ENCODE measurements at places on chromosomes 3 and 15.

DNA sequence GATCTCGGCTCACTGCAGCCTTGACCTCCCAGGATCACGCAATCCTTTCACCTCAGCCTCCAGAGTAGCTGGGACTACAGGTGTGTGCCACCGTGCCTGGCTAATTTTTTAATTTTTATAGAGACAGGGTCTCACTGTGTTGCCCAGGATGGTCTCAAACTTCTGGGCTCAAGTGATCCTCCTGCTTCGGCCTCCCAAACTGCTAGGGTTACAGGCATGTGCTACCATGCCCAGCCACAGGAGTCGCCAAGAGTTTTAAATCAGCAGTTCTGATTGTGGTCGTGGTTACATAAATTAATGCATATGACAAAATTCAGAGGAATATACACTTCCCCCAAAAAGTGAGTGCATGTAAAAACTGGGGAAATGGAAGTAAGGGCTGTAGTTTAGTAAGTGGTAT, 32.9 kb downstream of the MEGF11 start:
- no peak for DNase-seq

- no peak for DNase-seq
Measured at GRCh38 chr3:3335903-3336302, 156.4 kb upstream of the CRBN start.

- no peak for DNase-seq
Measured at GRCh38 chr3:14093831-14094230, 30.8 kb downstream of the CHCHD4 start.

DNA sequence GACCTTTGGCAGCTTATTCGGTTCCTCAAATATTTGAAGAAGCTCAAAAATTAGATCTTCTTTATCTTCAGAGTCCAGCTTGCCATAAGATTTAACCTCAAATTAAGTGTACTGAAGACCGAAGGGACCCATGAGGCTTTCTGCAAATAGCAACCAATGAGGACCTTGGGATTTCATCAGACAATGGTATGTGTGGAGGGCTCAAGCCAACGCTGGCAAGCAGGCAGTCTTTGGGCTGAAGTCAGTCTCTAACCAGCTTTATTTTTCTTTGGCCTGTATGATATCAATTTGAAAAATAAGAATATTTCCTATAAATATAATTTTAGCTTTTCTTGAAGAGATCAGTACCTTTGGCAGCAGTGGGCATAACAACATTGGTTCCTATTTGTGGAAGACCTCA, 692.7 kb downstream of the MCTP2 start:
- DNase-seq: no peak

DNA sequence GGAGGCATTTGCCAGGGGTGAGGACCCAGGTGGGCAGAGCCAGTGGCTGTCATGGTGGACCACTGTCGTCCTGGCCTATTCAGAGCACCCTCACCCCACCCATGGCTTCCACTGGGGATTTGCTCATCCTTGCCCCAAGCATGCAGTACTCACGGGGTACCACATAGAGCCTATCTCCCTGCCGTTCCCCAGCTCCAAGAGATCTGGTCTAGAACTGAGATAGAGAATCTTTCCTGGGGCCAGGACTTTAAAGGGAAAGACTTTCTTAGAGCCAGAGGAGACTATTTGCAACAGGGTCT, 76.9 kb upstream of the TNFAIP8L3 start:
- DNase-seq: no peak

- no peak for DNase-seq
Measured at GRCh38 chr3:187205683-187206082, 8.4 kb downstream of the RTP1 start.

- DNase-seq: no peak
Measured at GRCh38 chr15:51386029-51386428, 44.6 kb downstream of the GLDN start.

- no peak for DNase-seq
Measured at GRCh38 chr15:101107625-101108460, 144.0 kb downstream of the CHSY1 start.

- peak; percentile 84 for DNase-seq
Measured at GRCh38 chr3:143849854-143850549, 1.7 kb upstream of the SLC9A9 start.

DNA sequence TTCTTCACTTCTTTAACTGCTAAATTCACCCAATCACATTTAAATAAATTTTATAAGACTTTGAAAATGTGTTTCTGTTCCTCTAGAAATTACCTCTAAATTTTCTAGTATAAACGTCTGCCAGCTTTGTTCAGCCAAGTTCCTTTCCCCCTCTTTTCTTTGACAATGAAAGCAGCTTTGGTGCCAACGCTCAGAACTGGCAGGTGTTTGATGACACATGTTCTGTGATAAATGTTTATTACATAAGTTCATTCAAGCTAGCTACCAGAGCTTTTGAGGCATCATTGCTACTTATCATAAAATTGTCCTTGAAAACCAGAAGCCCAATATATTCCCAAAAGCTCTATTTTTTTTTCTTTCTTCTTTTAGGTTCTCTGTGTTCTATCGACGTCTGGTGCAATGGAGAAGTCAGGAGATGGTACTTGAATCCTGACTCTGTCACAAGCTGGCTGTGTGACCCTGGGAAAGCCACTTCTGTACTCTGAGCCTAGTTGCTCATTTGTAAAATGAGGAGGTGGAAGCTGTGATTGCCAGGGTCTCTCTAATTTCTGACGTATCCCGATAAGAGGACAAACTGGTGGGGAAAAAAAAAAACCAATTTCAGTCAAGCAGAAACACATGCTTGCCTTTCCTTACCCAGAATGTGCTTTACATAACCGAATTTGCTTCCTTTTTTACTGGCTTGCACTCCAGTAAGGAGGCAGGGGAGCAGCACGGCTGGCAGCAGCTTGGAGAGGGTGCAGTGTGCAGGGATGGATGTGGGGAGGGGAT, 187.1 kb upstream of the LPP start:
- no peak for DNase-seq

DNA sequence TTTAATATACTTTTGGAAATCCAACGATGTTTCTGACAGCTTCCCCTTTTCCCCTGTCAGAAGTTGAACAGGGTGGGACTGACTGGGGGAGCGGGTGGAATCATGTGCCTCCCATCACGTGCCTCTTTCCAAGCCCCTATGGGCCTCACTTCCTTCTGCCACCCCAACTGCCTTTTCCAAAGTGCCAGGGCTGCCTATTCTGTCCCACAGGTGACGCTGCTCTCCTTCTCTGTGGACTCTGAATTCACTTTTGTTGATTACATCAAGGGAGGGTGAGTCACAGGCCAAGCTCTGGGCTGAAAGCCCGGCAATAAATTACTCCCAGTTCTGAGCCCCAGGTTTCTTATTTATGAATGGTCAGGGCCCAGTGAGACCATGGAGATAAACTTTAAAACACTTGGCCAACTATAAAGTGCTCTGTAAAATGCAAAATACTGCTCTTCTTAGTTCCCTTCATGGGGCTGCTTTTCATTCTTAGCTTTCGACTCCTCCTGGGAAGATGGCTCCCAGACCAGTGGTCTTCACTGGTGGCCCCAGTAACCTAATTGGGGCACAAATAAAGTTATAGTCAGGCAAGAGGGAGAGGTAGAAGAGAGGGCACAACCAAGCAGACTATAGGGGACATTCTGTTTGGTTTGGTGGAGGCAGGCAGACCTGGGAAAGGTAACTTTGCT, 12.3 kb downstream of the CPNE9 start:
- DNase-seq: peak; percentile 87

DNA sequence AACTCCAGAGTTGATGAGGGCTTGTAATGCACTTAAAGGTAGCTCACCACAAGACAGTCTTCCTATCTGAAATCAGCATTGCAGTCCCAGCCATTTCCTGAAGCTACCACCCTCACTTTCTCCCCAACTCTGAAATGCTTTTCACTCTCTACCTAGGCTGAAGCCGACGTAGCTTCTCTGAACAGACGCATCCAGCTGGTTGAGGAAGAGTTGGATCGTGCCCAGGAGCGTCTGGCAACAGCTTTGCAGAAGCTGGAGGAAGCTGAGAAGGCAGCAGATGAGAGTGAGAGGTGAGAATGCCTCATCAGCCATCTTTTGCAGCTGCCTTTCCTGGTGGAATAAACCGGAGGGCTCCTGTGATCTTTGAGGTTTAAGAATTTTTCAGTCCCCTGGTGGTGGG, 14.3 kb downstream of the TPM1 start:
- DNase-seq: no peak

- DNase-seq: no peak
Measured at GRCh38 chr15:79332824-79333510, 22.1 kb downstream of the TMED3 start.

- DNase-seq: no peak
Measured at GRCh38 chr3:107934808-107935207, 156.0 kb downstream of the CD47 start.

- no peak for DNase-seq
Measured at GRCh38 chr15:60960517-60960916, 268.6 kb downstream of the RORA start.

- DNase-seq: no peak
Measured at GRCh38 chr3:9994086-9994844, 7.6 kb upstream of the EMC3 start.

GRCh38 chr3:159929171-159930141, 59.2 kb upstream of the IL12A start:
- peak; percentile 93 for DNase-seq

- DNase-seq: peak; percentile 91
Measured at GRCh38 chr15:70195587-70196305, 98.0 kb upstream of the TLE3 start.

- no peak for DNase-seq
Measured at GRCh38 chr15:64738226-64739095, 36.9 kb downstream of the RBPMS2 start.

DNA sequence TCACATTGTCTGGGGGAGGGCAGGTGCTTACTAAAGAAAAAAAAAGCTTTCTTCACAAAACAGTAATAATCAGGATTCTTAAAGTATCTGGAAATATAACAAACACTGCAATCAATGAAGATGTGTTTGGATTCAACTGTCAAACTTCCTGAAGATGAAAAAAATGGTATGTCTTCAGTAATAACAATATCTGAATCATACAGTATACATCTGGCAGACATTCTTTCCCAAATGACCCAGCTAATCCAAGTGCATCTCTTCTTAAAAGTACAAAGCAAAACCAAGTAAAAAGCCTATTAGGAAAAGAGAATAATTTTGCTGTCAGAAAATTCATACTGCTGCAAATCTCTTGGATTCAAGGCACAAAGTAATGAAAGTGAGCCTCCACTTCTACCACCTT, 145.0 kb upstream of the MCTP2 start:
- no peak for DNase-seq

- peak; percentile 67 for DNase-seq
Measured at GRCh38 chr15:59918994-59919951, 84.8 kb upstream of the FOXB1 start.

DNA sequence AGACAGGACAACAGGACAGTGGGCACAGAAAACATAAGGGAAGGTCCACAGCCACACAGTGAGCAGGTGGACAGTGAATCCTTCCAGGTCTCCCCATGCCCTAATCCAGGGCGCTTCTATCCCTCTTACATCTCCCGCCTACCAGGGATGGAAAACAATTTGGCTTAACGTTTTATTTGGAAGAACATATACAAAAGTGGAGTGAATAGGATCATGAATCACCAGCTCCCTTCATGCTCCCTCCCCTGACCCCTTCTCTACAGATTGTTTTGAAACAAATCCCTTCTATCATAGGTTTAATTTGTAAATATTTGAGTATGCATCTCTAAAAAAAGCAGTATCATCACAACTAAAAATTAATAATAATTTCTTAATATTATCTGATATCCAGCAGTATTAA, 52.5 kb downstream of the CLDN11 start:
- no peak for DNase-seq

DNA sequence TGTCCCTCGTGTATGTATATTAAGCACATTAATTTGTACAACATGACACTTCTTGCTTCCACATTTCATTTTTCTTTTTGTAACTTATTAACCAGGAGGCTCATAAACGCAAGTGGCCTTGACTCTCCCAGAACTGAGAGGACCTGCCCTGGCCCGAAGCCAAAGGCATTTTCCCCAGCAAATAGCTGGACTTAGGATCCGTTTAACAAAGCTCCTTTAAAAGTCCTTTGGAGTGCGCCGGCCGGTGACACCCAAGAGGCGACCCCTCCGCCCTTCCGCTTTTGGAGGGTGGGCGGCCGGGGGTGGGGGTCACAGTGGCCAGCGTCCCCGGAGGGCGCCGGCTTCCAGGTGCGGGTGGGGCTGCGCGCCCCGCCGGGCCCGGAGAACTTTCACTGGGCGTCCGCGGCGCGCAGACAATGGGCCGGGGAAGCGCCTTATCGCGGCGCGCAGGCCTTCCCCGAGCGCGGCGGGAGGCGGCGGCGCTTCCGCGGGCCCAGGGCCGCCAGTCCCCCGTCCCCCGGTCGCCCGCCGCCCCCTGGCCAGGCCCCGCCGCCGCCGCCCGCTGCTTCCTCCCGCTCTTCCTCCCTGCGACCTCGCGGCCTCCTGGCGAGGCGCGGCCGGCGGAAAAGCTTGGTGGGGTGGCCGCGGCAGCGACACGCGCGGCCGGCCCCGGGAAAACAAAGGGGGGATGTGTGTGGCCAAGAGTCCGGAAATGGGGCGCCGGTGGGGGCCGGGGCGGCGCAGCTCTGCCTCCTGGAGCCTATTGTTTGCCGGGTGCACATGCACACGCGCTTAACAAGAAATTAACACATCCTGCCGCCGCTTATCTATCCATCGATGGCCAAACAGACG, 613.4 kb downstream of the MCTP2 start:
- no peak for DNase-seq

DNA sequence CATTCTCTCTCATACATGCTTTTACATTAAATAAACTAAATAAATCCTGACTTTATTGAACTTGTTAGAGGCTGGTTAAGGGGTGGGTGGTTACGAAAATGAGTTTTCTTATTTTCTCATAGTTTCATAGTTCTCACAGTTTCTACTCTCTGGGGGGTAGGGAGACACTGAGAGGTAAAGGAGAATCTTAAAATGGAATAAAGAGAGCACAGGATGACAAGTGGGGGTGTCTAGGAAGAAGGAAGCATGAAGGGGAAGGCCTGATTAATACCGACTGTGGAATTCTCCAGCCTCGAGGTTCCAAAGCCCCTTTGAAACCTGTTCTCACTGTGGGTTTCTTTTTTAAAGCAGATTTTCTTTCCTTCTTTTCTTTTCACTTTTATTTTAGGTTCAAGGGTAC, 66.4 kb upstream of the TRA2B start:
- no peak for DNase-seq

- DNase-seq: no peak
Measured at GRCh38 chr3:193837347-193837827, 244.4 kb downstream of the OPA1 start.

DNA sequence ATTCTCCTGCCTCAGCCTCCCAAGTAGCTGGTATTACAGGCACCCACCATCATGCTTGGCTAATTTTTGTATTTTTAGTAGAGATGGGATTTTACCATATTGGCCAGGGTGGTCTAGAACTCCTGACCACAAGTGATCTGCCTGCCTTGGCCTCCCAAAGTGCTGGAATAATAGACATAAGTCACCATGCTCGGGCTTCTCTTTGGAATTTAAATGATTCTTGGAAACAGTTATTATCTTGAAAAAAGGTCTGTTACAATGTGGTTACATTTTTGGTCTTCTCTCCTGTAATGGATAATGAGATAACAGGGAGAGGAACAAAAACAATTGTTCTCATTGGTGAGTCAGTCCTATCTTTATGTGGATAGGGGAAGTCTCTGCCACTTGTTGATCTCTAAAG, 59.8 kb upstream of the AADACL2 start:
- DNase-seq: no peak

- no peak for DNase-seq
Measured at GRCh38 chr3:62149962-62150361, 223.4 kb downstream of the FEZF2 start.

- no peak for DNase-seq
Measured at GRCh38 chr3:49937090-49937489, 2.9 kb upstream of the RBM6 start.

- no peak for DNase-seq
Measured at GRCh38 chr3:75396316-75396802, 267.8 kb upstream of the FRG2C start.
